ENCODE measurements at places on chromosomes 12 and 14.

DNA sequence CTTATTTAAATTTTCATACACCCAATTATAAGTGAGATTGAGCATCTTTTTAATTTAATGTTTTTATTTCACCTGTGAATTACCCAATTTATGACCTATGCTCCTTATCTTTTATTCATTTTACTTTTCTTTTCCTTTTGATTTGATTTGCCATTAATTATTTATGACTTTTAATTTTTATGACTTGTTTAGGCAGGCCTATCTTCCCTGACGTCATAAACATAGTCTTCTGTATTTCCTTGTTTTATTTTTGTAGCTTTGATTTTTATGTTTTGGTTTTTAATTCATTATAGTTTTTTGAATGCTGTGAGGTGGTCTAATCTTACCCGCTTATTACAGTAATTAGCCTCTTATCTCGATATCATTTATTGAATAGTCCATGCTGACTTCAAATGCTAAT is 467.1 kb upstream of the FAR2 start:
- DNase-seq = no peak

GRCh38 chr14:65803885-65804284 is 391.4 kb downstream of the FUT8 start:
- DNase-seq = no peak

DNA sequence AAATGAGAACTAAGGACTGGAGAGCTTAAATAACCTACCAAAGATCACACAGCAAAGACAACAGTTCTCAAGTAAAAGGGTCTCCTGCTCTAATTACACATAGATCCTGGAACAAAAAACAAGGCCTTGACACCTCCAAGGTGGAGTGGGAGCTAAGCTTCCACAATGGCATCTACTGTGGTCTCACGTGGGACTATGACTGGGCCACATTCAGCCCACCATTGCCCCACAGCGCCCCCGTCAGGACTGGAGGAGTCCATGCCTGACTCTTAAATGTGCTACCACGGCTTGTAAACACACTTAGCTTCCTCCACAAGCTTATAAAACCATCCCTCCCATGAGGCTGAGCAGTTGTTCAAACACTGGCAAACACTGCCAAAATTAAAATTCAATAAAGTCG is 88.5 kb downstream of the GCH1 start:
- no peak for DNase-seq

DNA sequence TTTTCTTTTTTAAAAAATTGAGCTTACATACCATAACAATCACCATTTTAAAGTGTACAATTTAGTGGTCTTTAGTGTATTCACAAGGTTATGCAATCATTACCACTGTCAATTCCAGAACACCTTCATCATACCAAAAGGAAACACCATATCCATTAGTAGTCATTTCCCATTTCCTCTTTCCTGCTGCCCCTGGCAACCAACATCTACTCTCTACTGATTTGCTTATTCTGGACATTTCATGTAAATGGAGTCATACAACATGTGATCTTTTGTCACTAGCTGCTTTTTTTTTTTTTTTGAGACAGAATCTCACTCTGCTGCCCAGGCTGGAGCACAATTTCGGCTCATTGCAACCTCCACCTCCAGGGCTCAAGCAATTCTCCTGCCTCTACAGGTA is 66.8 kb upstream of the CFL2 start:
- no peak for DNase-seq

GRCh38 chr12:84397846-84398245 is 514.8 kb downstream of the SLC6A15 start:
- no peak for DNase-seq

- no peak for DNase-seq
These were observed 19.3 kb downstream of the SLC25A3 start for GRCh38 chr12:98612696-98613334.

GRCh38 chr14:63245893-63246292 is 41.6 kb downstream of the RHOJ start:
- DNase-seq = no peak

DNA sequence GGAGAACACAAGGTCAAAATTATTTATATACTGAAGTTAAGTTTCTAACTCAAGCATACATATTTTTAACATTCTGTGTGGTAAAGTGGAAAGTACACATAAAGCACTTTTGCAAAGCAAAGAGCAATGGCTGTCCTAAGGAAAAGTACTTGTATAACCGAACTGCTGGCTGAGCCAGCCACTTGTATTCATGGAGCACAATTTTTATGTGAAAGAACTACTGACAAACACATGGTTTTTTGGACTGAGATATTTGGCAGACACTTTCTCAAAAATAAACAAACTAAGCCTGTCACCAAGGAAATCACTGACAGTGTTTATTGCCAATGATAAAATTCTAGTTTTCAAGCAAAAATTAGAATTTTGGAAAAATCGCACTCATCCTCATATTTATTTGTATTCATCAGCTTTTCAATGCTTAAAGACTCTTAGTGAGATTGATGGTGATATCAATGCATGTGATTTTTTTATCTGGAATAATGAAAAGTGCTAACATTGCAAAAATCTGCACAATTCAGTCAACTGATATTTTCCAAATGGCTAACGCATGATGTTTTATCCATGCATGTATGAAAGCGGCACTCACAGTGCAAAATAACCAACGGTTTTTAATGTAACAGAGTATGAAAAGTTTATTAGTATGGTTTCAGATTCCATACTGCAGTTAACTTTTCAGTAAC is 125.3 kb downstream of the IPO8 start:
- DNase-seq = no peak

GRCh38 chr14:57182760-57183503 is 85.8 kb downstream of the EXOC5 start:
- no peak for DNase-seq

- DNase-seq = no peak
These were observed 5.8 kb upstream of the TMEM63C start for GRCh38 chr14:77175843-77176242.

DNA sequence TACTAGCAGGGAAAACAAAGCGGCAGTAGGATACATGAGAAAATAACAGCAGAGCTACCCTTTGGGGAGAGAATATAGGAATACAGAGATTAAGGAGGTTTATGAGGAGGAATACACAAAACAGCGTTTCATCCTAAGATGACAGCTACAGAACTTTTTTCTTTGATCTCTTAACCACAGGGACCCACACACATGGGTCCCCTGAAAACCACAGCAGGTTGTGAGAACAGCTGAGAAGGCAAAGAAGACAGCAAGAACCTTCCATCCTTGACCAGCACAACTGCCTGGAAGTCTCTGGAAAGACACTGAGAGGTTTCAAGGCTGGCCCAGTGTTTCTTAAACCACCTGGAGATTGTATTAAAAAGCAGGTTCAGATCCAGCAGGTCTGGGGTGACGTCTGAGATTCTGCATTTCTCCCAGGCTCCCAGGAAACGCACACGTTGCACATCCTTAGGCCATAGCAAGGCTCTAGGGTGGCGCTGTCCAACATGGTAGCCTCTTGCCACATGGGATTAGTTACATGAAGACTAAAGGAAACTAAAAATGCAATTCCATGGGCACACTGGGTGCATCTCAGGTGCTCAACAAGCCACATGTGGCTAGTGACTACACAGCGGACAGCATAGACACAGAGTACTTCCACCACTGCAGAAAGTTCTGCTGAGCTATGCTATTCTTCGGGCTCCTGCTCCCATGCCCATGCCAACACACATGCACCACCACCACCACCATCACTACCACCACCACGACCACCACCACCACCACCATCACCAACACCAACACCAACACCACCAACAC is 92.3 kb downstream of the FOXN3 start:
- no peak for DNase-seq

- no peak for DNase-seq
These were observed 8.4 kb upstream of the TBX3 start for GRCh38 chr12:114692186-114693058.

DNA sequence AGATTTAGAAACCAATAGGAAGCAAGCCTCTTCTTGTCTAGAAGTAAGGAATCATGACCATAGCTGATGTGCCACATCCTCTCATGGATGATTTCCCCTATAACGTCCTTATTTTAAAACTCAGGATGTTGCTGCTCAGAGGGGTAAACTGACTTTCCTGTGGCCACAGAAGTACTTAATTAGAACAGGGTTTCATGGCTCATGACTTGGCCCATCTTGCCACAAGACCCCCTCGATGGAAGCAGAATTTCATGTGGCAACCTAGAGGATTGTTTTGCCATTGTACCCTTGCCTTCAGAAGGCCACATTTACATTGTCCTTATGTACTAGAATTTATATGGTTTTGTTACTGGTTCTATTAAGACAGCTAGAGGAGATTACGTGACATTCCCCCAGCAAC is 173.5 kb upstream of the PELI2 start:
- no peak for DNase-seq

GRCh38 chr14:39173198-39173597 is 1.9 kb upstream of the PNN start:
- DNase-seq = no peak

- DNase-seq = no peak
These were observed 325.9 kb upstream of the PRICKLE1 start for GRCh38 chr12:42915426-42915825.

- DNase-seq = no peak
These were observed 84.2 kb downstream of the DAAM1 start for GRCh38 chr14:59272633-59273032.

DNA sequence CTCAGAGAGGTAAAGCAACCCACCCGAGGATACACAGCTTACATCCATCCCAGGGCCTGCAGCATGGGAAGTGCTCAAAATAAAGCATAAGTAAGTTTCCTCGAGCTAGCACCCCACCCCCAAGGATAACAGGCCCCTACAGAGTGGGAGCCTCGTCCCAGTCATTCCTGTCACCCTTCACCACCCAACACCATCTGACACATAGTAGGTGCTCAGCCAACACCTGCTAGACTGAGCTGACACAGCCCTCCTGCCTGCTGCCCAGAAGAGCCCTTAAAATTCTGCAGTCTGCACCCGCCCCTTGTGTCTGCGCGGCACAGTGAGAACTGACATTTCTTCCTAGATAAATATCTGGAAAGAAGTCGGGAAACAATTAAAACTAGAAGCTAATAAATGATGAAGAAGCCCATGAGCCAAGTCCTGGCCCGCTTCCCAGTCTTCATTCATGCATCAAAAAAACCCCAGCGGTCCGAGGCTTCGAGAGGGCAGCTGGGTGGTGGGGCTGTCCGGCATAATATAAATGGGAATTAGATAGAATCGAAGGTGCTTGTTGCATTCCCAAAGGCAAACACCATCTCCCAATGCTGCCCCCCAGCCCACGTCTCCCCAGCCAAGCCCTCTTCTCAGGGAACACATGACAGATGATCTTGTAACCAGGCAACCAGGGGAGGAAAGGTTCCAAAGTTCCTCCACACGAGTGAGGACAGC is 76.2 kb downstream of the BCL11B start:
- DNase-seq = no peak

GRCh38 chr12:49827401-49828099 is 663 bp downstream of the NCKAP5L start:
- DNase-seq = peak; percentile 34

DNA sequence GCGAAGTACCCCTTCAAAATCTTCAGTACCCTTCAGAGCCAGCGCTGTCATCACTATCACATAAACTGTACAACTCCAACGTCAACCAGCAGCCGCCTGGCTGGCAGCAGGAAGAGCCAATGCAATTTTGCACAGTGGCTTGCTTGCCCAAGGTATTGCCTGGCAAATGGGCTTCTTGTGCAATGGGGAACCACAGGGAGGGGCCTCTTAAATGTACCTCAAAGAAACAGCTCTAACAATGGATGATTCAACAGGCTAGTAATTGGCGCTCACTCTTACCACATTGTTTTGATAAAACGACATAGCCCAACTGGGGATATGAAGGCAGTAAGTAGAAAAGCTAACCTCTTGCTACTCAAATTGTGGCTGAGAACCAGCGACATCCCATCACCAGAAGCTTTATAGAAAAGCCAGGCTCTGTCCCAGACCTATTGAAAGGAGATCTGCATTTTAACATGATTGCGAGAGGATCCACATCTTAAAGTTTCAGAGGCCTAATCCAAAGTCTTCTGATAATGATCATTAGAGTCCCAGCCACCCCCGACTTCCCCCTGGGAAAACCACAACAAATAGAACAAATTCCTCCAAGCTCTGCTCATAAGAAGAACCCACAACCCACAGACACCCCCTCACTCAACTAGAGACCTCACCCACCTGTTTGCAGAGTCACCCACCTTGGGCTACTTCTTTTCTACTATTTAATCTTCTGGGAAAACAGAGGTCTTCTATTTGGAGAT is 125.3 kb upstream of the HIF1A start:
- DNase-seq = no peak

- no peak for DNase-seq
These were observed 29.0 kb upstream of the AKAP6 start for GRCh38 chr14:32300136-32300535.

GRCh38 chr12:55727643-55728185 is 1.1 kb downstream of the CD63 start:
- no peak for DNase-seq

DNA sequence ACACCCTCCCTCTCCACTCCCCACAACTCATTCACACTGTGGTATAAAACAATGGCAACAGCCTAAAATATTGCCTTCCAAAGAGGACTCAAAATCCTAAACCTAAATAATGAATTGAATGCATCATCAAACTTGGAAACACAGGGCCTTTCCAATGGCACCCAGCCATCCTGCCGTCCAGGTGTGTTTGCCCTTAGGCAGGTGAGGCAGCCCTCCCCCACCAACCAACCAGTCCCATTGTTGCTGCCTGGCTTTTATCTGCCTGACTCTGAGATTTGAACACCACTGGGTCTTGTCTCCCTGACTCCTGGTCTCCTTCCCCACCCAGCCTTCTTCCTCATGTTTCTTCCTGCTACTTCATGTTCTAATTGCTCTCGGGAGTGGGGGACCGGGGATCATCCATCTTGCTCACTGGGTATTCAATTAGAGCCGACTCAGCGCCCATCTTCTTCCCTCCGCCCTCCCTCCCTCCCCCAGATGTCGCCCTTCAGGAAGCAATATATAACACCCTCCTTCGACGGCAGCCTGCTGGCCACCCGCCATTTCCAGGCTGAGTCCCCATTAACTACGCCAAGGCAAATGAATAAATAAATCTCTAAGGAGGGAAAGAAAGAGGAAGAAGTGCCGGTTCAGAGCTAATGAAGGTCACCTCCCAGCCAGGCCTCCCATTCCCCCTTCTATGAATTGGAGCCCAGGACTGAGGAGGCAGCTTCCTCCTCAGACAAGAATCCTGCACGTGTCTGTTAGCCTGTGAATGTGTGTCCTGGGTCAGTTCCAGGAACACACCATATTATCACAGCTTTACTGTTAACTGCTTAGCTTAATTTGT is 36.3 kb upstream of the NTF3 start:
- DNase-seq = no peak

Measured in activated CD4-positive, alpha-beta T cell treated with anti-CD3 and anti-CD28 coated beads for 4 hours (primary cell).